ENCODE measurements at places on chromosomes 5 and 9.

- DNase-seq = no peak
Observed at GRCh38 chr5:96008987-96009647, 47.5 kb upstream of the ELL2 start.

GRCh38 chr5:154318691-154319090 is 127.1 kb upstream of the SAP30L start:
- DNase-seq = no peak

DNA sequence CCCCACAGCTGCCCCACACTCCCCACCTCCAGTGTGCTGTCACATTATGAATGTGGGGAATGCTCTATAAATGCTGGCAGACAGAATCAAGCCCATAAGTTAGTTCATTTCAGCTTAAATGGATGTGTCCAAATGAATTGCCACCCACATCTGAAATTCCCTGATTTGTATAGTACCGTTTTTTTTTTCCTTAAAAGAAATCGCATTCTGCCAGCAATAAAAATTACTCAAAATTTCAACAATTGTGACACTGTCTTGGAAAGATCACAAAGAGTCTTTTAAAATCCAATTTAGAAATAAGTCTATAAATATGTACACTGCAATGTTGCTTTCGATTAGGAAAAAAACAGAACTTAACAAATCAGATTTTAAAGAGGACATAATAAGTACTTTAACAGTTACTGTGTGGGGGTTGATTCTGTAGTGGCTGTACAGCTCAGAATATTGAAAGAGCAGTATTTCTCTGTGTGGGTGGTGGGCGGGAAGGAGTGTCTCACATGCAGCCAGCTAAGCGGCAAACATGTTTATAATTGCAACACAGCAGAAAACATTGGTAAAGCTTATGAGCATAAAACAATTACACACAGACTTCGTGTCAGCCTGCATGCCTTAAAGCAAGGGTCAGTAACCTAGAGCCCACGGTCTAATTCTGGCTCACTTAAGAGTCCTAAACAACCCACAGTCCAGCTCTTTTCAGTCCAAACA is 24.9 kb upstream of the CSNK1G3 start:
- DNase-seq = peak; percentile 59

GRCh38 chr9:8447601-8448000 is 648.0 kb upstream of the DMAC1 start:
- no peak for DNase-seq

DNA sequence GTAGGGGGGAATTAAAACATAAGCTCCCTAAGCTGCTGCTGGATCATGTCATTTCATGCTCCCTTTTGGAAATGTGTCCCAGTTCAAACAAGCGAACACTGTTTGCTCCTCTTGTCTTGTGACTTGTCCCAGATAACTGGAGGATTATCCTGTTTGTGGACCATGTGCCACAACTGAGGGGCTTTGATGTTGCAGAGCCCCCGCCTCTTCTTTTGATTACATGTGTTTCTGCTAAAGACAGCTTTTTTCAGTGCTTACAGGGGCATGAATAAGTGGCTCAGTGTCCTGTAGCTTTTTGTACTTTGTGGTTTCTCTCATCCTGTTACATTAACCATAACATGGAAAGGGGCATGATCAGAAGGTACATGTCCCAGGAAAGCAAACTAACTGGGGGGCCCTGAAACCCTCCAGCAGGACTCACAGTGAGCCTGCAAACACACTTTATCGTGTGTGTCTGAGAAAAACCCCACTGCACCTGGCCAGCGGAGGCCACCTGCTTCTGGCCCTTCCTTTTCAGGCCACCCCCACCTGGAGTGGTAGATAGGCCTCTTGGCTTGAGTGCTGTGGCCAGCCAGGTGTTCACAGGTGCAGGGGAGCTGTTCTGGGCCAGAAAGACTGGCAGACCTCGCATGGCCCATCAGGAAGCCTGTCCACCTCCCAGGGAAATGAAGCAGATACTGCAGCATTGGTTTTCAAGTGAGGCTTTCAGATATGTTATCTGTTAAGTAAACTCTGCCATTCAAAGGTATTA is 285.6 kb downstream of the FANCC start:
- no peak for DNase-seq

GRCh38 chr9:114108016-114108833 is 9.1 kb upstream of the KIF12 start:
- DNase-seq = peak; percentile 61

- no peak for DNase-seq
Observed at GRCh38 chr5:15170173-15170572, 298.6 kb upstream of the ANKH start.

- DNase-seq = no peak
Observed at GRCh38 chr5:148791334-148791667, 35.1 kb upstream of the ADRB2 start.

DNA sequence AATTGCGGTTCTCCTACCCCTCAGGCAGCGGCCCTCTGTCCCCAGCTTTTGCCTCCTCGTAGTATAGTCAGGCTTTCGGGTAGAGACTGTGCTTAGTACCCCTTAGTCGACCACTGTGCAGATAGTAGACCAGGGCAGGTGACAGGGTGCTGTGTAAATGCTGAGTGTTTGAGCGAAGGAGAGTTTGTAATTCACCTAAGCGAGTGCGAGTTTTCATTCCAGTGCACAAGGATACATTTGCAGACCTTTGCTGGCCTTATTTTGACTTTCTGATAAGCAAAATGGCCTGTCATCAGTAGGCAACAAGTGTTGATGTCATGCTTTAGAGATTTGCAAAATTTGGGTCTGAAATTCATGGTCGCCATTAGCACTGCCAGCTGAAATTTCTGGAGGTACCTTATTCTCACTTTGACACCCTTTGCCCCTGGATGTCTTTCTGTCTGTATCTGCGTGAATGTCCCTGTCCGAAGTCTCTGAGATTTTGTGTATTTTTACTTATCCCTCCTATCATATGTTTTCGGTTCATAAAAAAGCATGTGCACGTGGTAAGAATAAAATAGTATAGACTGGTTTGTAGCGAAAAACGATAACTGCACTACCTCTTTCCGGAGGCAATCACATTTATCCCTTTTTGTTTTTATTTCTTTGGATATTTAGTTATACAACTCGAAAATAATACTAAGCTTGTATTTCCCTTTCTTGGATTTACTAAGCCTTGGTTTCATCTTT is 1.9 kb downstream of the LMNB1 start:
- no peak for DNase-seq

GRCh38 chr9:111232997-111233790 is 96.8 kb downstream of the OR2K2 start:
- DNase-seq = no peak

DNA sequence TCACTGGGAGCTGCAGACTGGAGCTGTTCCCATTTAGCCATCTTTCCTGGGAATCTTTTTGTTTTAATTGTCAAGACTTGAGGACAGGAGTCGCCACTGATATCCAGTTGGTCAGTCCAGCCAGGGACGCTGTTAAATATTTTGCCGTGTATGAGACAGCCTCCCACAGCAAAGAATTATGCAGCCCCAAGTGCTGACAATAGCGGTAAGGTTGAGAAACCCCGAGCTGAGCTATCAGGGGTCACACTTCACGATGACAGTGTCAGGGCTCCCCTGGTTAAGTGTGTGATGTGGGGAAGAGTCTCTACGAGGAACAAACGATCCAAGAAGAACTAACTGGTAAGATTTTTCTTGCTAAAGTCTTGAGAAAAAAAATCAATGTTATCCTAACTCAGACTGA is 372.0 kb upstream of the MPDZ start:
- DNase-seq = no peak

- DNase-seq = peak; percentile 58
Observed at GRCh38 chr9:9747787-9748186, 865.0 kb downstream of the PTPRD start.

All from foreskin fibroblast (primary cell).